H4 (cell line): ENCODE measurements at places on chromosomes 1 and 21. TPM values are rescaled to one million over a fixed set of nuclear protein-coding genes. Genes with fewer than 3 reads are reported as not detected.

TTC39A gene
- 0.83 and 3.5 TPM in 2 replicates for total RNA-seq

PPM1J gene
- 0.10 and 0.45 TPM in 2 replicates for total RNA-seq

DNA sequence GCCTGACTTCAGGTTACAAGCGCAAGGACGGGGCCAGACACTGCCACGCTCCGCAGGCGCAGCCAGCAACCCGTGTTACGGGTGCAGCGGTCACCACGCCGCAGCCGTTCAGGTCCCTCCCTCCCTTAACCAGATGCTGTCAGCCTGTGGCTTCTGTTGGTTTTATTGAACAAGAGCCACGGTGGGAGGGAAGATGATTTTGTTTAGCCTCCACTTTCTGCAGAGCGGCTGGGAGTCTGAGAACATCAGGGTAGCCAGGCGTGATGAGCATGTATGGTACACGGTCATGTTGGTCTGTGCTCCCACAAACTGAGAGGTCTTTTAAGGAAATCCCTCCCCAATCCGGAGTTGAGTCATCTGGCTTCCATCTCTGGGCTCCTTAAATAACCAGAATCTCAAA is 18.5 kb upstream of the ADARB1 start:
- no peak for DNase-seq

GRCh38 chr1:29983321-29983720 is 740.1 kb downstream of the MATN1 start:
- no peak for DNase-seq

DNA sequence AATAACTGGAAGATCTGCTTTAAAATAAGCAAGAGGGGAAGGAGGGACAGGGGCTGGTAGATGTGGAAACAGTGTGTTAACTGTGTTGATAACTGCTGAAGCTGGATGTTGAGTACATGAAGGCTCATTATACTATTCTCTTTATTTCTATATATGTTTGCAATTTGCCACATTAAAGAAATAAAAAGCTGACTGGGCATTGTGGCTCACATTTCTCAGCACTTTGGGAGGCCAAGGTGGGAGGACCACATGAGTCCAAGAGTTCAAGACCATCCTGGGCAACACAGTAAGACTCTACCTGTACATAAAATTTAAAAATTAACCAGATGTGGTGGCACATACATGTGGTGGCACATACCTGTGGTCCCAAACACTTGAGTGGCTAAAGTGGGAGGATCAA is 6.7 kb downstream of the ASH1L start:
- DNase-seq, result no peak

TMEM51 gene
- total RNA-seq, result 3.0 and 5.8 TPM in 2 replicates
